Activated CD8-positive, alpha-beta memory T cell treated with anti-CD3 and anti-CD28 coated beads, Interleukin-2, amount 50 U/mL, for 4 hours (primary cell): ENCODE measurements at places on chromosomes 13 and 19.

GRCh38 chr13:41978007-41978406, 17.1 kb upstream of the VWA8 start:
- DNase-seq: no peak

GRCh38 chr19:10420444-10421239, at the start of gene PDE4A:
PDE4A (plus strand) TSS chr19:10420538; CDS start chr19:10420765, 227 bp downstream.
- DNase-seq: peak; percentile 57

- no peak for DNase-seq
Measured at GRCh38 chr19:37977992-37978391, 71.0 kb downstream of the SIPA1L3 start.

- no peak for DNase-seq
Measured at GRCh38 chr13:75533861-75534260, 3.8 kb downstream of the COMMD6 start.

DNA sequence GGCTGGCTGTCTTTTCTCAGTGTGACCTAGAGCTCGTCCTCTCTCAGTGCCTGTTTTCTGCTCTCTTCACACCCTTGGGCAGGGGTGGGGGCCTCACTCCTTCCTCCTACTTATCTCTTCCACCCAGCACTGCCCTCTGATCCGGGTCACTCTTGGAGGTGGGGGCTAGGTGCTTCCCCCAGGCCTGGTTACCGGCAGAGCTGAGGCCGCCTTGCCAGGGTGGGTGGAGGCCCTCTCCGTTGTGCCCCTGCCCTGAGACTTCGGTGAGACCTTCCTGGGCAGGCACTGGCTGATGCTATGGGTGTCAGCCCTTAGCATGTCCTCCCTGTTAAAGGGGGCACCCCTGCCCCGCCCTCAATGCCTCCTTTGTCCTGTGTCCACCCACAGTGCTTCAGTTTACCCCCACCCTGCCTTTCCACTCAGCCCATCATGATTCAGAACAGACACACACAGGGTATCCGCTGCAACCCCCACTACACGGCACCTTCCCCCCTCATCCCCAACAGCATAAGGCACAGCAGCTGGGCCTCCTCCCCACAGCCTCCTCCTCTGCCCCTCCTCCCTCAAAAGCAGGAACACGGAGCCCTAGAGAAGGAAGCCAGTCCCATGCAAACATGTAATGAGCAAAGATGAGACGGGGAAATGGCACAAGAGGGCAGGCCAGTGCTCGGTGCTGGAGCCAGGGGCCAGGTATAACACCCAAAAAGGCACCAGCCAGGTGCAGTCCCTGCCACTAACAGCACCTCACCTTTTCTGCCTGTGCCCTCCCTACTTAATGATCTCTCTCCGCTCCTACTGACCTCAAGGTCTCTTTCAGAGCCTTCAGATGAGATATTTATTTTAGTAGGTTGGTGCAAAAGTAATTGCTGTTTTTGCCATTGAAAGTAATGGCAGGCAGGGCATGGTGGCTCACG, 9.8 kb downstream of the ZGLP1 start:
- no peak for DNase-seq

GRCh38 chr13:25691654-25692053, 319.9 kb downstream of the ATP8A2 start:
- no peak for DNase-seq

DNA sequence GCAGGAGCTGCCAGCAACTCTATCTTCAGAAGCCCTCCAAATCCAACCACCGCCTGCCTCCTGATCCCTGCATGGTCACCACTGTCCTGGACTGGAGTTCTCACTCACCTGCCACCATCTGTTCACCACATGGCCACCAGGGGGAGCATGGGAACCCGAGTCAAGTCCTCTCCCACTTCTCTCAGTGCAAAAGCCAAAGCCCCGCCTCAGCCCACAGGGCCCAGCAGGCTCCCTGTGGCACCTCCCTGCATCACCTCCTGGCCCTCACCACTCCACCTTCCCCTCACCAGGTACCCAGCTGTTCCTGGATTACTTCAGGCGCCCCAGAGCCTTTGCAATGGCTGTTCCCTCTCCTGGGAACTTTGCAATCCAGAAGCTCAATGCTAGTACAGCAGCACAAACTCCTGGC, 5.3 kb downstream of the DHPS start:
- DNase-seq: peak; percentile 87

GRCh38 chr13:23889615-23890607, 711 bp upstream of the MIPEP start:
- no peak for DNase-seq

DNA sequence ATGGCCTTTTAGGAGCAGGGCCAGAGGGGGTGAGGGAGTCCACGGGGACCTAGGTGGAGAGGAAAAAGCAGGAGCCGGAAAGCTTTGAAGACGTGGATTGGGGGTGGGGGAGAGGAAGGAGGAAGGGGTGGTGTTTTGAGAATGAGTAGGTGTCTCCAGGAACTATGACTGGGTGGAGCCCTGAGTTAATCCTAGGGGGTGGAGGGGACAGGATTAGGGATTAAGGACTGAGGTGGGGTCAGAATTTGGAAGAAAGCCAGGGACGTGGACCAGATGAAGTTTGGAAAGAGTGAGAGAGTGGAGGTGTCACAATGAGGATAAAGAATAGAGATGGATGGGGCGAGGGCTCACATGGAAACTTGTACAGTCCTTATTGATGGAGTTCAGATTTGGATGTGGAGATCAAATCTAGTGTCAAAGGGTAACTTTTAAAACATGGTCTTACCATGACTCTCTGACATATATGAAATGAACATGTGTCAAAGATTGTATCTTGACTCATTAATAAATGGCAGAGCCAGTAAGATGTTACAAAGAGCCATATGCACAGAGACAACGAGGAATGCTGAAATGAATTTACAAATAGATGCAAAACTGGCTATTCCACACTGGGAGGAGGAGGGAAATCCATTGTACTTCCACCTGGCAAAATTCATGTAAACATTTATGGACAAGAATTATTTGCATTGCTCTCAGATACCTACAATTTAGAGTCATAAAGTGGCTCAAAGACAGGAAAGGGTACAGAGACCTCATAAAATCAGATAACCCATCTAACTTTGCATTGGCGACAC, 1.7 kb upstream of the KLK13 start:
- DNase-seq: no peak

- no peak for DNase-seq
Measured at GRCh38 chr13:40732658-40733057, 38.3 kb downstream of the MRPS31 start.

GRCh38 chr13:42875475-42876269, 94.3 kb downstream of the FAM216B start:
- DNase-seq: no peak

GRCh38 chr13:76229281-76229680, 593.2 kb downstream of the LMO7 start:
- DNase-seq: no peak

GRCh38 chr13:72383646-72384045, 343.8 kb downstream of the MZT1 start:
- no peak for DNase-seq

GRCh38 chr19:14495672-14496028, 277 bp downstream of the GIPC1 start:
- peak; percentile 27 for DNase-seq

DNA sequence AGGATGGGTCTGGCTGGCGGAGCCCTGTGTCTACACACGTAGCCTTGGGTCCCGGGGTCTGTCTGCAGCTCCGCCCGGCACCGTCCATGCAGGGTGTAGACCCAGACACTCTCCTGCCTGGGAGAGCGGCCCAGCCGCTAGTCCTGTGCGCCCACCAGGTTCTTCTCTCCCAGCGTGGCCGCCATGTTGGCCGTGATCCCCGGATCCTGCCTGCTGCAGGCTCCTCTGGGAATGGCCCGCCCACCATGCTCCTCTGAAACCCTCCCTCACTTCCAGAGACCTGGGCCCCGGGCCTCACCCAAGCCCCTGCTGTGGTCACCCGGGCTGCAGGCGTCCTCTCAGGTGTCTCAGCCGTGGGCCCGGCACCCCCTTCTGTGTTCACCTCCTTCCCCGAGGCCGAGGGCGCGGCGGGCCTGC, 57.7 kb upstream of the MCF2L start:
- DNase-seq: no peak

- no peak for DNase-seq
Measured at GRCh38 chr13:104597546-104598180, 1531.4 kb upstream of the SLC10A2 start.

DNA sequence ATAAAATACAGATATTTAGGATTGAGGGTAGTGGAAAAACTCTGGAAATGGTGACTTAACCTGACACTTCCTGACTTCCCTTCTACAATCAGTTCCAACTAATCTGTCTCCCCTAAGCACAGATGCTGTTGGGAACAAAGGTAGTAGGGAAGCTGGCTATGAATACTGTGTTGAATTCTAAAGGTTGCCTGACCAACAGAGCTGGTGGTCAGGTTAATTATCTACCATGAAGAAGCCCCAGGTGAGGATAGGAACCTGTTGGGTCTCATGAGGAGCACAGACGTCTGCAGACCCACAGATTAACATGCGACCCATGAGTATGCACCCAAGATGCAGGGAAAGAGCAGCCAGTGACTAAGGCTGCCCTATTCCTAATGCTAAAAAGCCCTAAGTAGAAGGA, 172.3 kb downstream of the DIAPH3 start:
- DNase-seq: no peak

DNA sequence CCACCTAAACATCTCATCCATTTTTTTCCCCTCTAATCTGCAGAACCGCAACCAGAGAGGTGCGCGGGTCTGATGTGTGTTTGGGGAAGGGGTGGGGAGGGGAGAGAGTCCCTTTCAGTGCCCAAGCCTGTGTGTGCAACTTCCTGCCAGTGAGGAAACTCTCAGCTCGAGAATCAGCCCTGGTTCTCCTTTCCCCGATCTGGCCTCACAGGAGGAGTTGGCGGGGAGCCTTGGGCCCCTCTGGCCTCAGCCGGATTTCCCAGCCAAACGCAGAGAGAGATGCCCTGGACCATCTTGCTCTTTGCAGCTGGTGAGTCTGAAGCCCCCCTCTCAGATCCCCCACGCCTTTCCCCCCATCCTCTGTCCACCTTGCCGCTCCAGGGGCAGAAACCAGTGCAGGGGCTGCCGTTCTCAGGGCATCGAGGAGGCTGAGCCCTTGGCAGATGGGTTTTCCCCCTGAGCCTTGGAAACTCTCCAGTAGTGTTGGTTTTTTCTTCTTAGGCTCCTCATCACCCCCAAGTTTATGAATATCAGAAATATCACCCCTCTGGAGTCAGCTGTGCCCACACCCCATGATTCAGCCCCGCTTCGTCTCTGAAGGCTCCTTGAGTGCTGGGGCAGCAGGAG, at the start of gene C19orf38:
TSS of gene C19orf38 (plus strand) at position 186 of the 627 bp plus-strand sequence. CDS start at position 280, 94 bp downstream.
- no peak for DNase-seq

- DNase-seq: no peak
Measured at GRCh38 chr19:54696766-54697165, 27.5 kb upstream of the KIR3DL3 start.

- peak; percentile 58 for DNase-seq
Measured at GRCh38 chr19:8585894-8586750, 8.9 kb upstream of the MYO1F start.

DNA sequence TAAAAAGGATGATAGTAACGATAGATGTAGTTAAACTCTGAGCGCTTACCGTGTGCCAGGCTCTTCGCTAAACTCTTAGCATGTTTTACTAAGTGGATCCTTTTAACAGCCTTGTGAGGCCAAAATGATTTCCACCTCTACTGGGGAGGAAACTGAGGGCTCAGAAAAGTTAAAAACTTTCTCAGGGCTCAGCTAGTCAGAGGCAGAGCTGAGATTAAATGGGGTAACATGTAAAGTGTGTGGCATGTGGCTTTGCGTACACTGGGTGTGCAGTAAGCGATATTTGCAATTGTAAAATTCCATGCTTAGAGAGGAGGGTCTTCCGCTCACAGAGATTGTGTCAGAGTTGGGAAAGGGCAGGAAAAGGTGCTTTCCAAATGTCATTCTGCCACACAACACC, 1.7 kb downstream of the U2AF2 start:
- DNase-seq: no peak

GRCh38 chr19:16025108-16026101, 50.9 kb upstream of the TPM4 start:
- DNase-seq: no peak

DNA sequence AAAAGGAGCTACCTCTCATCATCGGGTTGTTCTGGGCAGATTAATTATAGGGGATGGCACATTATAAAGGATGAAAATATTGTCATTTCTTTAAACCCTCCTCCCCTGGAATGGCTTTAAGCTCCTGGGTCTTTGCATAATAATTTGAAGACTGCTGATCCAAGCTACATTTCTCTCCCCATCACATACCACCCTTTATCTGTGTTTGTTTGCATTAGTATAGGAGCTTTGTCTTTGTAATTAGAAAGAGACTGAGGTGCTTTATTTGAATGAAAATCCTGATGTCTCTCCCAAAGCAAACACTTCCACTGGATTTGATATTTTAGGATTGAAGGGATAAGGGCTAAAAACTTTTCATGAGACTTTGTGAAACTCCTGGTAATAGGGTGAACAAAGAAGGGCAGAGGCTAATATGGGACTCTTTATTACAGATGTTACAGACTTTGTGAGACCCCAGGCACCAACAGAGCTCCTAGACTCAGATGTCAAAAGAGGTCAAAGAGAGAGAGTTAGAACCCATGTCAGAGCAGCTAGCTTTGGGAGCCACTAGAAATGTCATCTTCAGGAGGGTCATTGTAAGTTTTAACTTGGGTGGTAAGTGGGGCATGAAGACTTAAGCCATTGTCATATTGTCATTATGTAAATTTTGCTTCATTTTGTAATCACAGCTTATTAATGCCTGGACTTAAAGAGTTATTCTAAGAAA, 75.3 kb upstream of the RXFP2 start:
- DNase-seq: no peak

GRCh38 chr13:28718196-28718542, 601 bp downstream of the SLC46A3 start:
- DNase-seq: no peak

GRCh38 chr19:49492573-49493405, 3.4 kb upstream of the RPS11 start:
- no peak for DNase-seq

DNA sequence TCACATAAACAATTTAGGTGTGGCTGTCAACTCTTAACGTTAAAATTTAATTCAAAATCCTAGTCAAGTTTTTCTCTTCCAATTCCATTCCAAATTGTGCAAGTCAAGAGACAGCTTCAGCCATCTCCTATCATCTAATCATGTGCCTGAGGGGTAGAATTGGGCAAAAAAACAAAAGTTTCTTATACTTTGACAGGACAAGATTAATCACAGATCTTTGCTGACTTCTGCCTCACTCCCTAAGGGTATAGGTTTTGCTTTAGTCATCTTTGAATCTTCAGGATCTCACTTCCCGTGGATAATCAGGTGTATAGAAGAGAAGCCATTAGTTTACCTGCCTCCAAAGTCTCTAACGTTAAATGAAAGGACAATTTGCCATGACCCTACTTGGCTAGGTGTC, 24.6 kb downstream of the RNF17 start:
- no peak for DNase-seq

GRCh38 chr13:106262886-106263285, 272.6 kb downstream of the EFNB2 start:
- DNase-seq: no peak

GRCh38 chr13:104385404-104385803, 1319.2 kb upstream of the SLC10A2 start:
- no peak for DNase-seq

- DNase-seq: no peak
Measured at GRCh38 chr19:45878043-45878794, 7.7 kb downstream of the IRF2BP1 start.
